ENCODE measurements at places on chromosomes 11 and 22.

- no peak for DNase-seq
Measured at GRCh38 chr11:10926801-10927211, 69.0 kb upstream of the ZBED5 start.

- DNase-seq = no peak
Measured at GRCh38 chr11:93507517-93507916, 35.7 kb downstream of the SMCO4 start.

DNA sequence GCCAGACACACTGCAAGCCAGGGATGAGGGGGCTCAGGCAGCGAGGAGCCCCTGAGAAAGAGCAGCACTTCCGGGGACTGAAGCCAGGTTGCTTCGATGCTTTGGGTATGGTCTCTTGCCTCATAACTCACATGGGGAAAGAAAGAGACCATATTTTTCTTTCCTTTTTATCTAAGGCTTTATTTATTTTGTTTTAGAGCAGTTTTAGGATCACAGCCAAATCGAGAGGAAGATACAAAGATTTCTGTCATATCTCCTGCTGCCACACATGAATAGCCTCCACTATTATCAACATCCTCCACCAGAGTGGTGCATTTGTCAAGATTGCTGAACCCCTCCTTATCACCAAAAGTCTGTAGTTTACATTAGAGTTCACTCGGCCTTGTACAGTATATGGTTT is 24.3 kb upstream of the ADSL start:
- no peak for DNase-seq

- DNase-seq = no peak
Measured at GRCh38 chr22:23100124-23100801, 29.9 kb downstream of the GNAZ start.

- DNase-seq = no peak
Measured at GRCh38 chr11:26985943-26986342, 8.0 kb upstream of the FIBIN start.

GRCh38 chr11:29251738-29252137 is 765.1 kb downstream of the KCNA4 start:
- DNase-seq = no peak
